ENCODE measurements at places on chromosomes 4 and X. TPM values are rescaled to one million over a fixed set of nuclear protein-coding genes. Genes with fewer than 3 reads are reported as not detected.
A peak's percentile ranks its signal among the peaks of the same experiment; 100 is the strongest.

DNA sequence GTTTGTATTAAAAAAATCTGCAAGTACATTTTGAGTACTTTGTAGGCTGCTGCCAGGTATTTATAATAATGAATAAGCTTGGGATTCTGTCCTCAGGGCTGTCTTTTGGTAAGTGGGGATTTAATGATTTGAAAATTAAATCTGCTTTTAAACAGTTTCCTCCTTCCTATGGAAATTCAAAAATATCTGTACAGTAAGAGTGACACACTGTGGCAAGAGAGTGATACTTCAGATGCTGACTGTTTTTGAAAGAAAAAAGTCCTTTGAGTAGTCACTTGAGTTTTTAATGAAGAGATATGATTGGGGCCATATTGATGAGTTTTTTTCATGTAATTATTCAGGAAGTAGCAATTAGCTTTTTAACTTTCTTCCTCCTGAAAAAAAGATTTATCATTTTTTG, 49.2 kb downstream of the SMARCAD1 start:
- DNase-seq, result no peak

DNA sequence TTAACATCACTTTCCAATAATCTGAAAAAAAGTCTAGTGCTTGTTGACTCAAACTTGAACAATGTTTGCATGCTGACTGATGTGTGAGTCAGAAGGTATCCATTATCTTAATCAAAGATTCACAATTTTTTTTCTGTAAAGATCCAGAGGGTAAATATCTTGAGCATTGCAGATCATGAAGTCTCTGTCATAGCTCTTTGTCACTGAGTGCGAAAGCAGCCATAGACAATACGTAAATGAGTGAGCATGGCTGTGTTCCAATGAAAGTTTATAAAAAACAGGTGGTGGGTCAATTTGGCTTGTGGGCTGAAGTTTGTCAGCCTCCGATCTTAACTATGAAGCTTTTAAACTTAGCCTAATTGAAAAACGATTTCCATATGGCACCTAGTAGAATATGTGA, 37.7 kb downstream of the NHS start:
- DNase-seq, result peak; percentile 35

- DNase-seq, result no peak
Measured at GRCh38 chr4:184684491-184685189, 35.1 kb downstream of the PRIMPOL start.

- peak; percentile 13 for DNase-seq
Measured at GRCh38 chrX:77668391-77669237, 117.4 kb downstream of the ATRX start.

DNA sequence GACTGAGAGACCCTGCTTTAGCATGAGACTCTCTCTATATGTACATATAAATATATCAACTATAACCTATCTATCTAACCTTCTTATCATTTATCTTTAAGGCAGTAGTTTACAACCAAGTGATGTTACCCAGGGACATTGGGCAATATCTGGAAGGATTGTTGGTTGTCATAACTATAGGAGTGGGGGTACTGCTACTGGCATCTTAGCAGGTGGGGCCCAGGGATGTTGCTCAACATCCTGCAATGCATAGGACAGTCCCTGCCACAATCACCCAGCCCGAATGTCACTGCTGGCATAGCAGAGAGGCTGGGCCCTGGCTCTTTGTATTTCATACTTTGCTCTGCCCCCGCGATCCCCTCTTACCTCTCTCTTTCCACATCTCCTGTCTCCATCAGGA, 397.7 kb downstream of the IL15 start:
- no peak for DNase-seq

- no peak for DNase-seq
Measured at GRCh38 chr4:38002451-38003071, 42.4 kb downstream of the PTTG2 start.

GRCh38 chrX:68936608-68937007, 107.8 kb downstream of the EFNB1 start:
- peak; percentile 70 for DNase-seq

DNA sequence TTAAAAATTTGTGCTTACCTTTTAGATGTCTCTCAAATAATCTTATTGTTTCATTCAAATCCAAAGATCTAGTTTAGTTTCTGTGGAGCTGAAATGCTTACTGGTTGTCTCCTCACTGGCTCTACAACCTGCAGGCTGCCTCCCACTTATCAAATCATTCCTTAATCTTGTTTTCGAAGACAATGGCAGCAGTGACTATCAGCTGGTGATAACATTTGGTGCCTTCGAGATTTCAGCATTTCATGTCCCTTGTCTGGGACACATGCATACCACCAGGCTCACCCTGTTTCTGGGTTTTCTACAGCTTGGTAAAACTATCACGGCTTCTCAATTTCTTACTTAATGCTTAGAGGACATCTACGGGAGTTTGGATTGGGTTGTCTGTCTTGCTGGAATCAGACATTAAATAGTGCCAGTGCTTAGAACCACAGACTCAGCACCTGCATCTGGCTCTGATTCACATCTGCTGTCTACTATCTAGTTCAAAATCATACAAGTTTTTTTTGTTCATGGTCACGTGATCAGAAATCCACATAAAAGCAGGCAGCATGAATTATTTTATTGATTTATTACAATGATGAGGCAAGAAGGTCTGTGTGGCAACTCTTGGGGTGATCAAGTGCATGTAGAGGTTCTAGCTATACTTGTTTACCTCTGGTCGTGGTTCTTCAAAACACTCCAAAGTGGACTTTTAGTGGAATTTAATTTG, 32.0 kb upstream of the SMARCAD1 start:
- no peak for DNase-seq

Gene UCP1
- total RNA-seq, result 0.34 TPM

Gene BTC
- total RNA-seq, result 0.29 TPM

Data from Daoy (cell line).